AG04449 (cell line): ENCODE measurements at places on chromosomes 13 and 19.

DNA sequence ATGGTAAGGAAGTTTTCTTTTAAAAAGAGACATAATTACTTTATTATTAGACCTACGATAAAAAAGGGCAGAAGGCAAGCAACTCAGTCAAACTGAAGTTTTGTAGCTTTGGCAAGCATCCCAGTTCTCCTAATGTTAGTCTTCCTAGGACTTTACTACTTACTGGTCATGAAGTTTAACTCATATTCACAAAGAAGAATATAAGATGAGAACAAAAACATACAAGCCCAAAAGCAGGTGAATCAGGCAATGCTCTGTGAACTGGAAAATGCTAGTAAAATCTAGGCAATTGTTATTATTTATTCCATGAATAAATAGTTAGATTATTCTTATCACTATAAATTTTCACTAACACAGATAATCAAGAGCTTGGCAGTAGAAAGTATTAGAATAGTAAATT lies 85.0 kb downstream of the MIPEP start:
- DNase-seq, result no peak

DNA sequence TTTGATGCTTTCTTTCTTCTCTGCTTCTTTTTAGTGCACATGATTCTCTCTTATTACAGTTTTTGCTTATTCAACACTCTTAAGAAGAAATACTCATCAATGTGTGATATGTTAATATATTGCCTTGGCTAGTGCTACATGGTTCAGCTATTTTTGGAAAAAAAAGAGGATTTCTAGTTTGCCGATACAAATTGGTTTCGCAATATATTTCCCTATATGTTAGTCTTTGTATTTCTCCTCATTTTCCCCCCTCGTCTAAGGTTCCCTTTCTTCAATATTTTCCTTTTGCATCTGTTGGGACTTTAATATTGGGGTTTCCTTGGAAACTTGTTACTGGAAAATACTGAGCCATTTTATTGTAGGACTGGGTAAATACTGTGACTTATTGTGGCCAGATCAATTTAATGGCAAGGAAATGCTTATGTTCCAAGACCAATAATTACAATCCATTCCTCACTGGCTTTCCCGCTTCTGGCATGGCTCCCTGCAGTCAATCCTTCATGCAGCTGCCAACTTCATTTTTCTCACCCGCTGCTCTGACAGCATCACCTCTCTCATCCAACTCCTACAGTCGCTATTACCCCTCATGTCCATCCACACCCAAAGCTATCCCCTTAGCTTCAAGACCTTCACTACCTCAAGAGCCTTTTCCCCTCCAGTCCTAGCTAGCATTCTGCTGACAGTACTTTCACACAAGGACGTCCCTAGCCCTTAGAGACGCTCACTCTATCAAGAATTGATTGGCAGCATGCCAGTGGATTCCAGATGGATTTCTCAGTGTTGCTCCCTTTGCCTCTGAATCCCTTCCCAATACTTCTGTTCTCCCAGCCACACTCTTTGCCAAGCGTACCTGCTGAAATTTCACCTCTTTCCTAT lies 280.1 kb upstream of the TMTC4 start:
- no peak for DNase-seq

GRCh38 chr19:51733742-51734522 lies 10.1 kb upstream of the HAS1 start:
- DNase-seq, result no peak

DNA sequence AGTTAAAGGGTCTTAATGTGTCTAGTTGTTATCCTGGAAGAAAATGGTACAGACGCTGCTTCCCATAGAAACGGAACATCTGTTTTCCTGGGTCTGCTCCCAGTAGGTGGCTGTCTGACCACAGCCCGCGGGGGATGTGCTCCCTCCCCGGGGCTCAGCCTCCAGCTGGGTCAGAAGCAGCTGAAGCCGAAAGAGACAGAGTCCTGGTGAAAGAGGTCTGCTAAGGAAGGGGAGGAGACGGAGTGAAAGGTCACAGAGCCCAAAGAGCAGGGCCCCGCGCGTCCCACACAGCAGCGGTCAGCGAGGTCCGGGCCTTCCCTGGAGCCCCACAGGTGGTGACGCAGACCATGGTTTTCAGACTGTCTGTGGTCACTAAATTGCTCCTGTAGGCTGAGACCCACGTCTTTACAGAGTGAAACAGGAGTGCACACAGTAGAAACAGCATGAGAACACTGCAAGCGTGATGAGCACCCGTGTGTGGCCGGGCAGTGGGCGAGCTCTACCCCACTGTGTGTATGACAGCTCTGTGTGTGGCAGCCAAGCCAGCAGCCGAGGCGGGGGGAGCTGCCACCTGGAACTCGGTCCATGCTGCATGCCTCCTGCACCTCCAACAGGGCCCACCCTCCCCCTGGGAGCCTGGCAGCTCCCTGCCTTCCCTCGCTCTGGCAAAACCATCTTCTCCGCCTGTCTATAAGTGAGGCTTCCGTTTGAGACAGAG lies 52.0 kb upstream of the C13orf46 start:
- DNase-seq, result no peak

GRCh38 chr19:37966211-37966661 lies 59.2 kb downstream of the SIPA1L3 start:
- no peak for DNase-seq

- no peak for DNase-seq
Observed at GRCh38 chr19:29571181-29571580, 34.9 kb upstream of the POP4 start.

DNA sequence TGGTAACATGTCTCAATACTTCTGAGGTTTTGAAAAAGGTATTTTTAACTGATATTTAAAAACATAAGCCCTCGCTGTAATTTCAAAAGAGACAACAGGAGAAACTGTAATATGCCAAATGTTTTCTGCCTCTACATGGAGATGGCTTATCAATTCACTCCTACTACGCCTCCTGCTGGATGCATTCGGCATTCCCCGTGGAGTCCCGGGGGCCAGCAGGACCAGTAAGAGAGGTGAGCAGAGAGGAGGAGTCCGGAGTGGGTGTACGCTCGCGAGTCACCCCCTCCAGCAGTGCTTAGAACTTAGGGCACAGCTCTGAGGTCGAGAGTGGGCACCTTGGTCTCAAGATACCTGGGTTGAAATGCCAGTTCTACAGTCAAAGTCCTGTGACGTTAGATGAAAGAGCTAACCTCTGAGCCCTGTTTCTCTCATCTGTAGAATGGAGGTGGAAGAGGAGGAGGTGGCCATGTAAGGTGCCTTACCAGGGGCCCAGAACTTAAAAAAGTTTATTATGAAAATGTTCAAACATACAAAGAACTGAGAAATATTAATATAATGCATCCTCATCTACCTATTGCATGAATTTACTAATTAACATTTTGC lies 110.2 kb downstream of the STK24 start:
- DNase-seq, result no peak

DNA sequence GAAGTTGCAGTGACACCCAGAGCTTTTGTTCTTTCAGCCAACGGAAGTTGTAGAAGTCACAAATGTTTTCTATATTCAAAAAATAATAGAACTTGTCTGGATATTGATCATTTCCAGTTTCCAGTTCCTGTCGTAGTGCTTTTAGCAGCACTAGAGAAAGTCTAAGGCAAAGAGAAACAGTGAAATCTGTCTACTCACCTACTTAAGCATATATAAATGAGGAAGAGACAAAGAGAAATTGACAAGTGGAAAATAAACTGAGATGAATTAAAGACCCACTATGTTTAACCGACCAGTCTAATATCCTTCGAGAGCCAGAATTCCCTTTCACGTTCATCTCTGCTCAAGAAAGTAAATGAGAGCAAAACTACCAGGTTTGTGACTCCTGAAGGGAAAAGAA lies 36.7 kb downstream of the DACH1 start:
- no peak for DNase-seq

- peak; percentile 4 for DNase-seq
Observed at GRCh38 chr13:64538711-64539110, 2691.4 kb downstream of the PCDH9 start.

- no peak for DNase-seq
Observed at GRCh38 chr13:84567848-84568247, 685.6 kb upstream of the SLITRK1 start.

DNA sequence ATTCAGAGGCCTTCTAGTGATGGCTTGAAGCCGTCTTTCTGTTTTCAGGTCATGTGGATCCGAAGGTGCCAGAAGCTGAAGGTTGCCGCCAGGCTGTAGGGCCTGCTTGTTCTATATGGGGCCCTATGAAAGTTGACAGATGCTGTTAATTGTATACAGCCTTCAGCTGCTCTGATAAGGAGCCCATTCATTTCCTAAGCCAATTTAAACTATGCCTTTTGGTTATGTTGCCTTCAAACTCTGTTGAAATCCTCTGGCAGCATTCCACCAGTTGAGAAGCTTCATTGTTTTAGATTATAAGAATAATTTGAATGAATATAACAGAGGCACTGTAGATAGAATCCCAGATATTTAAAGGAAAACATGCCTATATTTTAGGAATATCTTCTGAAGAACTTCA lies 34.4 kb downstream of the RAP2A start:
- DNase-seq, result no peak

DNA sequence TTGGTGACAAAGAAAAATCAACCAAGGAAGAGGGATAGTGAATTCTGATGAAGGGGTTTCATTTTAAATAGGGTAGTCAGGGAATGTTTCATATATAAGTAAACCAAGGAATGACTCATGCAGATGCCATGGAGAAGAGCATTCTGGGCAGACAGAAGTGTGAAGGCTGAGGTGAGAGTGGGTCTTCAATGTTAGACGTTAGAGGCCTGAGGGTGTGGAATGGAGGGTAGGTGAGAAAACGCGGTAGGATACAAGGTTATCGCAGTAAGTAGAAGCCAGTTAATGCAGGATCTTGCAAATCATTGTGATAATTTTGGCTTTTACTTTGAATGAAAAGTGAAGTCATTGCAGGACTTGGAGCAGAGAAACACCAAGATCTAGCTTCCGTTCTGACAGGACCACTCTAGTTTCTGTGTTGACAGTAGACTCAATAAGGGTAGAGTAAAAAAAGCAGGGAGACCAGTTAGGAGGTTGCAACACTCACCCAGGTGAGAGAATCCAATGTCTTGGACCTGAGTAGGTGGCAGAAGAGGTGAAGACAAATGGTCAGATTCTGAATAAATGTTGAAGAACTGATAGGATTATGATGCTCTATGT lies 225.2 kb upstream of the TMTC4 start:
- DNase-seq, result no peak

- no peak for DNase-seq
Observed at GRCh38 chr13:113465300-113465699, 12.0 kb upstream of the ADPRHL1 start.

DNA sequence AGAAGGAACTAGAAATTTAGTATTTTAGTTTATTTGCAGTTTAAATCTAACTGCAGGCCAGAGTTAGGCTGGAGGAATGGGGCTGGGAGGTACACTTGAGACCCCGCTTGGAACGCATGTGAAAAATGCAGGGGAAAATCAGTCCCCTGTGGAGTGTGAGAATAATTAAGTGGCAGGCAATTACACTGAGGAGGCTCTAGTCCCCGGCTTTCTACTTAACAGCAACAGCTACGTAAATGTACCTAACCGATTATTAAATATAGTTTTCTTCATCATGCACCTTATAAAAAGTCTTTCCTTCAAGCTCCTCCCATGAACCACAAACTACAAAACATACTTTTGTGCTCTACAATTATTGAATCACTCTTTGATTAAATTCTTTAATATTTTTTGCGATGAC lies 804 bp downstream of the ZNF708 start:
- no peak for DNase-seq

GRCh38 chr13:101880581-101880980 lies 428.1 kb downstream of the ITGBL1 start:
- DNase-seq, result no peak

DNA sequence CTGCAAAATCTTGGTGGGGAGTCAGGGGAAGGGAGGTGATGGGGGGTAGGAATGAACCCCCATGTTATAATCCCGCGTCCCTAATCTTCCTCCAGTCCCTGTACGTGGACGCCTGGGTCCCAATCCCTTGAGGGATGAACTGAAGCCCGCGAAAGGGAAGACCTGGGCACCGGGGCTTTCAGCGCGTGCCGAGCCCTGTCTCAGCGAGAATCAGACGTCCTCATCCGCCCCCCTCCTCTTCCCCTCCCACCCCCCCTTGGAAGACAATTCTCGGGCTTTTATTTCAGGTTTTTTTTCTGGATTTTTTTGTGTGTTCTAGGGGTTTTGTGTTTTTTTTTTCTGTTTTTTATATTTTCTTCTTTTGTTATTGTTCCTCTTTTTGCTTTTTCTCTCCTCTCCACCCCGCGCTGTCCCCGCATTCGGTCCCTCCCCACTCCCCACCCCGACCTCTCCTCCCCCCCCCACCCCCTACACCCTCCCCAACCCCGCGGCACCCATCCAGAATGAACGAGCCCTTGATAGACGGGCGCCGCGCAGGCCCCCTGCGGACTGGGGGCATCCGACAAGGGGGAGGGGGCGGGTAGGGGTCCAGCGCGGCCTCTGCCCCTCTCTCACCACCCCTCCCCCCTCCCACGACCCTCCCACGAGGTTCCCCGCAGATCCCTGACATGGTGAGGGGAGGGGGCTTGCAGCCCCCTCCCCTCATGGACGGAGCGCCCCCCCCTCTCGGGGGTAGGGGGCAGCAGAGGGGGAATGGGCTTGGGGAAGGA lies 10.3 kb downstream of the C19orf81 start:
- DNase-seq, result no peak

- DNase-seq, result no peak
Observed at GRCh38 chr19:54573330-54573872, at the start of gene LILRA2. Gene LILRA2 (plus strand): TSS chr19:54573790. CDS start chr19:54573879, 89 bp downstream.

DNA sequence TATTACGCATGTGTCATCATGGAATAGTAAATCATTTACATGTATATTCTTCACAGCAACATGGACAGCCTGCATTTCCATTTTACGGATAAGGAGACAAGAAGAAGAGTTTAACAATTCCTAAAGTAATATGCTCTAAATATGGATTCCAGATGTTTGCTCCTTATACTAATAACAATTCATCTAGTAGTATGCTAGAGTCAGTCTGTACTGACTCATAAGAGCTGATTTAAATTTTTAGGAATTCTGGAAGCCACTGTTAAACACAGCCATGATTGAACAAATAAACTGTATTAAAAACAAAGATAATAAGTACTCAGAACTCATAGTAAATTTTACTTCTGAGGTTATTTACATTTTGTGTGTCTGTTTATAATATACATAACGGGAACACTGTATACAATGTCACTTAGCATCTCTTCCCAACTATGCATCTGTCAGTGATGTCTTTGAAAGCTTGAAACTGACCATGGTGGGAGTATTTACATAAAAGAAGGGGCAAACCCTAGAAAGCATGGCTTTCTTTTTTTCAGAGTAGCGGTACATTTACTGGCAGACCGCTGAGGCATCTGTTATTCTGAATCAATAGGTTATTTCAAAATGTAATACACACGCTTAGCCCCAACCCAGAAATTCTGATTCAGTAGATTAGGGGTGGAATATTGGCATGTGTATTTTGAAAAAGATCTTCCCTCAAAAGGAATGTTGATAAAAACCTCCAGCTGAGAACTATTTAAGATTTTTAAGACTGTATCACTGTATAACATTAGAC lies 12.9 kb downstream of the ZC3H13 start:
- no peak for DNase-seq

DNA sequence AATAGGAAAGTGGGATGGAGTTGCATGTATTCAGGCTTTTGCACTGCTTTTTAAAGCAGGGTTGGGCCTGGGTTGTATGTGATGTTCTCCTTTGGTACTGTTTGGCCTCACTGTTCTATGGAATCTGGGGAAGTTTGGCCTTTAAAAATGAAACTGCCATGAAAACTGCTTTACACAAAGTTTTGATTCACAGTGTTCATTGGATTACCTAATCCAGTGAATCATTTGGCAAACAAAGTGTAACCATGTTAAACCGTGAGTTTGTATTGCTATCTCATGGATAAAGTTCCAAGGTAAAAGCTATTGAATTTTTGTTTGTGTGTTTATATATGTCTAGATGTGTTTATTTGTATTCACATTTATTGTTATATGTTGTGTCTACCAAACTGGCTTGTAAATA lies 1658.6 kb downstream of the OLFM4 start:
- no peak for DNase-seq

- DNase-seq, result no peak
Observed at GRCh38 chr19:35533201-35533821, at the start of gene GAPDHS. Gene GAPDHS (plus strand): TSS chr19:35533456. CDS start chr19:35533528, 72 bp downstream.
